Stimulated activated CD8-positive, alpha-beta memory T cell treated with anti-CD3 and anti-CD28 coated beads, Interleukin-7, amount 100 ng/mL, for 24 hours (primary cell): ENCODE measurements at places on chromosomes 7 and 10.

- DNase-seq = no peak
Observed at GRCh38 chr7:107961405-107961804, 41.6 kb downstream of the LAMB1 start.

- no peak for DNase-seq
Observed at GRCh38 chr7:41578700-41579099, 124.2 kb downstream of the INHBA start.

GRCh38 chr7:150924369-150924781 is 53.7 kb downstream of the KCNH2 start:
- DNase-seq = no peak

DNA sequence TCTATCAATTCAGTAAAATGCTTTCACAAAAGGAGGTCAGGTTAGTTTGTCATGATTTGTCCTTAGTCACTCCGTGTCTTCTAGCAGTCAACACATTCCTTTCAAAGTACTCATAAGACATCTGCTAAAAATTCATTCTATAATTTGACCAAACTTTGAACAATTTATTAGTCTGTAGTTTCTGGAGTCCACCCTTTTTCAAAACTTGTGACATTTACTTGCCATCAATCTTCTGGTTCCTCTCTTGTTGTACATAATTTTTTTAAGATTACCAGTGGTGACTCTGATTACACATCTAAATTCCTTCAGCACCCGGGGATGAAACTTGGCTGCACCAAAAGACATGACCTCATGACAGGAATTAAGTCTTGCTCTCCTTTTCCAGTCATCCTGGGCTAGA is 130.1 kb downstream of the NEBL start:
- DNase-seq = no peak
